ENCODE measurements at places on chromosomes 11 and 22.

- DNase-seq, result no peak
These were observed at the start of gene RIC3 for GRCh38 chr11:8168485-8169257. TSS of gene RIC3 (minus strand) at chr11:8169025. CDS start at chr11:8168989, 36 bp downstream.

DNA sequence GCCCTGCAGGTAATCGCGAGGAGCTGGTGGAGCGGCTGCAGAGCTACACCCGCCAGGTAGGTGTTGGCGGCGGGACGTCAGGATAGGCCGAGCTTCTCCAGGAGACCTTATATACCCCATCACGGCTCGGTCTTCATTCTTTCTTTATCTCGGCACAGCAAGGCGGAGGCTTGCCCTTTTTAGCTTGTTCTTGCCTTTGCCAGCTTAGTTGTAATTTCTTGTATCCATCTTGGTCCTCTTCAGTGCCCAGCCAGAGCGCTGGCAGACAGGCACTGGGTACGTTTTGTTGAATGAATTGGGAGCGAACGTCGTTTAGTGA lies 459 bp downstream of the SF3B2 start:
- DNase-seq, result no peak

DNA sequence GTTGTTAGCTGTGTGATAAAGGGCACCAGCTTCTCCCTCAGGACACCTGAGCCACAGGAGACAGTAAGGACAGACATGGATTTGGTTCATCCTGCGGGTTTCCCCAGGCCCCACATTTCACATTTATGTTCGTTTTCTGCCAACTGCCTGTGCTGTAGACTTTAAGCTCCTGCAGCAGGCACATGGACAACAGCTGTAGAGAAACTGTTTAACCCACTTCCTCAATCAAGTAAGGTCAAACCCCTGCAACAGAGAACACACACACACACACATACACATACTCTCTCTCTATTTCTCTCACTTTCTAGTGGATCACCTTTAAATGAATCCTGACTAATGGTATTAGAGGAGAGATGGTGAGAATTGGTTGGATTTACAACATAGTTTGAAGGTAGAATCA lies 90.7 kb downstream of the C11orf87 start:
- no peak for DNase-seq

DNA sequence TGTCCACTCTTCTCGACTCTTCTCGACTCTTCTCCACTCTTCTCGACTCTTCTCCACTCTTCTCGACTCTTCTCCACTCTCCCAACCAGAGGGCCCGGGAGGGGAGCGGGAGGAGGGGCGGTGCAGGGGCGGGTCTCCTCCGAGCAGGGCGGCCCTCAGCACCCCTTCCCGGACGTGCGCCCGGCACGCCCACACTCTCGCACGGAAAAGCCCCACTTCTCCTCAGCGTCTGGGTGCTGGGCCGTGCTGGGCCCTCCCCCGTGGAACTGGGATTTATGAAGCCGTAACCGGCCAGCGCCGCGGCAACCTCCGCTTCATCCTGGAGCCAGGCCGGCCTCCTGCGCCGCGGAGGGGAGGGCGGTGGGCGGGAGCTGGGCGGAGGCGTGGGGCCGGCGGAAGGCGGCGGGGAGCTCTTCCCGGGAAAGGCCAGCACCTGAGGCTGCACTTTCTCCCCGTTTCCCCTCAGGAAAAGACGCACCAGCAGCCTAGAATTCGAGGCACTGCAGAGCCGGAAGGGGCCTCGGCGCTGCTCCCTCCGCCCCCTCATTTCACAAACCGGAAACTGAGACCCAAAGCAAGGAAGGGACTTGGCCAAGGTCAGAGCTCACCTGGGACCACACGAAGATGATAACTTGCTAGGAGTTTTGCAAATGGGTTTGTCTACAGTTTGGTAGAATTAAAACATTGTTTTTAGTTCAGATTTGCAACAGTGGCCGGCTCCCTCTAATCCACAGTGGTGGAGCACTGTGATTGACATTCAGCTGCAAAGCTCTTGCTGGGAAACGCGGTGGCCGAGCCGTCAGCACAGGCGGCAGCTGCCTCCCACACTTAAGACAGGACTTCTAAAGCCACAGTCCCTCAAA lies 31.6 kb upstream of the JAM3 start:
- DNase-seq, result peak; percentile 92

GRCh38 chr11:75524665-75525432 lies 892 bp downstream of the GDPD5 start:
- DNase-seq, result no peak

- DNase-seq, result no peak
These were observed 29.8 kb upstream of the PPP6R3 start for GRCh38 chr11:68430801-68431200.

DNA sequence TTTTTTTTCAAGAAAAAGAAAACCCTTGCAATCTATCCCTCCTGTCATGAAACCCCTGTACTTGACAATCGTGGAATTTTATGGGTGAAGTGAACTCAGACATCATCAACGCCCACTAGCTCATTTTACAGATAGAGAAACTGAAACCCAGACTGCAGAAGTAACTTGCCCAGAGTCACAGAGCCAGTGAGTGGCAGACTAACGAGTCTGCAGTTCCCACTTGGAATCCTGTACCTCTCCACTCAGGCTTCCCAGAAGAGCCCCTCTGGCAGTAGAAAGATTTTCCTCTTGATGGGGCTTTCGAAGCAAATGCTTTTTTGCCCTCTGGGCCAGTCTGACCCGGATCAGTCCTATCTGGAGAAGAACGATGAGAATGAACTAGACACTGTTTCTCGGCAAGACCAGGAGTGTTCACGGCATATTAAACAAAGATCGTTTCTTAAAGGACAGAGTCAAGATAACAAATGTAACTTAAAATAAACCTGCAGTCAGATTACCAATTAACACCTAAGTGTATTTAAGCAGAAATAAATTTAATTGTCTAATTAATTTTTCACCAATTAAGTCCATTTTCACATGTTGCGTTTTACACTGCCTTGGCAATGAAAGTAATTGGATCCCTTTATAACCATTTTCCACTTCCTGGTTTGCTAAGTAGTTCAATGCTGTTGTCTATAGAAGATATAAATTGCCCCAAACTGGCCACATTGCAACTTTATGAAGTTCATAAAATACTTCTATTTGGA lies 61.3 kb upstream of the CREB3L1 start:
- DNase-seq, result no peak

- DNase-seq, result no peak
These were observed 1.2 kb downstream of the TSPAN32 start for GRCh38 chr11:2302896-2303626.

- no peak for DNase-seq
These were observed 419.9 kb downstream of the LRRC4C start for GRCh38 chr11:41039592-41039991.

DNA sequence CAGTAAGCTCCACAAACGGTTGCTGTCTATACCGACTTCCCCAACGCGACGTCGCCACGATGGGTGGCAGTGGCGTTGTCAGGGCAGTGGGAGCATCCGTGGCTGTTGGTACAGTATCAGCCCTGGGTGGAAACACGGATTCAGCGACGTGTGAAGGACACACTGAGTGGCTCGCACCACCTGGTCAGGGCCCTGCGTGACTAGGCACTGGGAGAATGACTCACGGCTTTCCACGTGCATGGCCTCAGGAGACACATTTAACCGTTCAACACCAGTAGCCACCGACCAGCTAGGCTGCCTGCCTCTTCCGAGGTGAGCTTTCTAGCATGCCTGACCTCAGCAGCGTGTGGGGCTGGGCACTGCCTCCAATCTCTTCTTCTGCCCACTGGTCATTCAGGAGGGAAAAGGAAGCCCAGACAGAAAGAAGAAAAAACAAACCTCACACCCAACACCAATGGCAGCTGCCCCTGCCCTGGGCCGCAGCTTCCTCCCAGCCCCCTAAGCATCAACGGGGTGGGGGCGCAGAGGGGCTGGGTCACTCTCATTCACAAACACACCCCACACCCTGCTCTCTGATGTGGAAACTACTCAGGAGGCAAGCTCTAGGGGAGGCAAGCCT lies 59.0 kb downstream of the MYH9 start:
- no peak for DNase-seq

- no peak for DNase-seq
These were observed 412.4 kb upstream of the CADM1 start for GRCh38 chr11:115916608-115917007.

- DNase-seq, result no peak
These were observed 96.2 kb downstream of the PDHX start for GRCh38 chr11:35012467-35013191.

DNA sequence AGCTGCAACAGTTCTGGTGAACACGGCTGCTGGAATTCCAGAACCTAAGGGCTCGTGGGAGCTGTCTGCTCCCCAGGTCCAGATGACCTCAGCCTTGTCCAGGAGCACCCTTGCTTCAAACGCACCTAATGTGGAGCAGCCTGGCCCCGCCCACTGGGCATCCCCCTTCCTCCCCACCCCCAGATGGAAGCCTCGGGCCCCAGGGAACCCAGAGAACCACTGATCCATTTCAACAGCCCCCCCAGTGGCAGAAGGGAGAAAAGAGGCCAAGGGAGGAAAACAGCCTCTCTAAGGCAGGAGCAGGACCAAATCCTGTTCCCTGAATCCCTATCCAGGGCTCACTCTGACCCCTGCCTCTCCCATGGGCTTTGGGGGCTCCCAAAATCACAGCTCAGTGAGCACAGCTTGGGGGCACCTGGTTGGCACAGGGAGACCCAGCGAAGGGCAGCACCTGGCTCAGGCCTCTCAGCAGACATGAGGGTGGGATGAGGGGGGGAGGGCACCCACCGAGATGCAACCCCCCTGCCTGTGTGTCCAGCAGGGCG lies 1.2 kb downstream of the CYTH4 start:
- DNase-seq, result no peak

DNA sequence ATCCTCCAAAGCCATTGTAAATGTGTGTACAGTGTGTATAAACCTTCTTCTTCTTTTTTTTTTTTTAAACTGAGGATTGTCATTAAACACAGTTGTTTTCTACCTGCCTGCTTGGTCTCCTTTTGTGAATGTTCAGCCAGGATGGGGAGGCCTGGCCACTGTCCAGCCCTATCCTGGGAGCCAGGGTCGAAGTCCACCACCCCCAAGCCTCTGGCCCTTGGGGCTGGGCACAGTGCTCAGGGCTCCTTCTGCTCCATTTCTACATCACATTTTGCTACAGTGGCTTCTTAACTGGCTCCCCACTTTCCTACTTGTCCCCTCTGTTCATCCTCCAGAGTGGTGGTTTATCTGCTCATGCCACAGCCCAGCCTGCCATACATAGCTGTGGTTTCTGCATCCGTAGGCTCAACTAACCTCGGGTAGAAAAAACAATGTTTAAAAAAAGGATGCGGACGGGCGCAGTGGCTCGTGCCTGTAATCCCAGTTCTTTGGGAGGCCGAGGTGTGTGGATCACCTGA lies 2.5 kb upstream of the SMARCB1 start:
- DNase-seq, result no peak

DNA sequence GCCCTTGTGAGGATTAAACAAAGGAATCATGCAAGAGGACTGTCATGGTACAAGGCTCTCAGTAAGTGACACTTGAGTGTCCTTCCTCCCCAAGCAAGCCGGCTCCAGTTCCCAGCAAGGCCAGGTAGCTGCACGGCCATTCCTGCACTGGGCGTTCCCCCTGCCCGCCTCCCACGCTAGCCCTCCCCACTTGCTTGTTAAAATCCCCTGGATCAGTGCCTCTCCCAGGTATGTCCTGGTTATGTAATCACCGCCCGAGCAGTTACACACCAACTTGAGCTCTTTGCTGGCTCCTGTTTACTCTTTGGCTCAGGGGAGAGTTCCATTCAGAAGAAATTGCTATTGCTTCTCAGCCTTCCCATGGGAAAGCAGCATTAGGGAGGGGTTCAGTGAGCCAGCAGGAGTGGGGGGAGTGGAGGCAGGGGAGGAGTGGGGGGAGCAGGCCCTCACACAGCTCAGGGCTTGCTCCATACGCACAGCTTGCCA lies 19.4 kb upstream of the MYEOV start:
- no peak for DNase-seq

GRCh38 chr22:44589831-44590230 lies 91.8 kb upstream of the RTL6 start:
- no peak for DNase-seq

- no peak for DNase-seq
These were observed 10.8 kb upstream of the TCF20 start for GRCh38 chr22:42281284-42281683.

DNA sequence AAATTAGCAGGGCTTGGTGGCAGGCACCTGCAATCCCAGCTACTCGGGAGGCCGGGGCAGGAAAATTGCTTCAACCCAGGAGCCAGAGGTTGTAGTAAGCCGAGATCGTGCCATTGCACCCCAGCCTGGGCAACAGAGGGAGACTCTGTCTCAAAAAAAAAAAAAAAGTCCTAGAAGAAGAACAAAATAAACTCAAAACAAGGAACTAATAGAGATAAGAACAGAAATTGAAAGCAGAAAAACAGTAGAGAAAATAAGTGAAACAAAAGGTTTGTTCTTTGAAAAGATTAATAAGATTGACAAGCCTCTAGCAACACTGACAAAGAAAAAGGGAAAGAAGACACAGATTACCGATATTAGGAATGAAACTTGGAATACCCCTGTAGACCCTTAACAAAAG lies 45.1 kb upstream of the CBX7 start:
- DNase-seq, result no peak

- DNase-seq, result peak; percentile 70
These were observed 46.6 kb upstream of the WNT7B start for GRCh38 chr22:46023558-46023981.

Data from hindlimb muscle (tissue), 1 donor.